HFFc6 (cell line): ENCODE measurements at places on chromosomes 16 and 17.

DNA sequence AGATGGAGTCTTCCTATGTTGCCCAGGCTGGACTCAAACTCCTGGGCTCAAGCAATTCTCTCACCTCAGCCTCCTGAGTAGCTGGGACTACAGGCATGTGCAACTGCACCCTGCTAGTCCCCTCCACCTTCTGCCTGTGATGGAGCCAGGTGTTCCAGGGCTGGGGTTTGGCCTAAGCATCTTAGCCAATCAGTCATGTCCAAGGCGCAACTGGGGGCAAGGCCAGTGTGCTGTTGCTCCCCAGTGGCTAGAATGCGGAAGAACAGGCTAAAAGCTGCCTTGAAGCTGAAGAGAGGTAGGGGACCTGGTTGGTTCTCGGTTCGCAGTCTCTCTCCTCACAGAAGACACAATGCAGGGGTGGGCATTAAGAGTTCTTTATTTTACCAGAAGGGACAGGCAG, 18.6 kb downstream of the FLOT2 start:
- DNase-seq: peak; percentile 30

GRCh38 chr17:68599091-68599490, 2.1 kb downstream of the FAM20A start:
- DNase-seq: peak; percentile 55

- no peak for DNase-seq
These were observed 48.7 kb upstream of the NDRG4 start for GRCh38 chr16:58451265-58451689.

DNA sequence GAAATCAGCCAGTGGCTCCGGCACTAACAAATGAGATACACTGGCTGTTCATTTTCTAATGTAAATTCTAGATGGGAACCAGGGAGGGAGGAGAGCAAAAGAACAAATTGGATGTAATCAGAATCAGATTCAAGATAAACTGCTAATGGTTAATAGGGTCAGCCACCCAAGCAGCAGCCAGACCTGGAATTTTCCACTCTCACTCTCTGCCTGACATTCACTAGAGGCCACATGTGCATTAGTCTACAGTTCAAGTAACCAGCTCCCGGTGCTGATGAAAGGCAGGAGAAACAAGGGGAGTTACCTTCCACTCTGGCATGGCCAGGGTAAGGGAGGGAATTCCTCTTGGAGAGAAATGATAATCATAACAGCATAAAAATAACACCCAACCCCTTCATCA, 597.7 kb downstream of the TOX3 start:
- no peak for DNase-seq

- no peak for DNase-seq
These were observed 27.5 kb downstream of the TMC7 start for GRCh38 chr16:19011169-19011731.

GRCh38 chr17:40312131-40312731, 3.3 kb downstream of the RARA start:
- no peak for DNase-seq

GRCh38 chr17:57747221-57748017, 2.3 kb upstream of the CCDC182 start:
- peak; percentile 41 for DNase-seq

DNA sequence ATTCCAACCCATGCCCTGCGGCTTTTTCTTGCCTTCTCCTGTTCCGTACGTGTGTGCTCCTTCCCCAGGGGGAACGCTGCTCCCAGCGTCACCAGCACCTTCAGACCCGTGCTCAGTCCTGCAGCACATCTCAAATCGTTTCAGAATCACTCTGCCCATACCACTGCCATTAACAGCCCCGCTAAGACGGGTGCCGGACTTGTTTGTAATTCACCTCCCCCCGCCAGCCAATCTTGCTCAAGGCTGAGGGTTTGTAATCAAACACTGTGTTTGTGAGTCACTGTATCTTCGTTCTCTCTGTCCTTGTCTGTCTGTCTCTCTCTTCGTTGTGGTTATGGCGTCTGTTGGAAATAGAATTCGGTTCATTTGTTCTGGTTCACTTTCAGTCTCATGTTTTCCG, 17.3 kb downstream of the CARD14 start:
- DNase-seq: no peak

DNA sequence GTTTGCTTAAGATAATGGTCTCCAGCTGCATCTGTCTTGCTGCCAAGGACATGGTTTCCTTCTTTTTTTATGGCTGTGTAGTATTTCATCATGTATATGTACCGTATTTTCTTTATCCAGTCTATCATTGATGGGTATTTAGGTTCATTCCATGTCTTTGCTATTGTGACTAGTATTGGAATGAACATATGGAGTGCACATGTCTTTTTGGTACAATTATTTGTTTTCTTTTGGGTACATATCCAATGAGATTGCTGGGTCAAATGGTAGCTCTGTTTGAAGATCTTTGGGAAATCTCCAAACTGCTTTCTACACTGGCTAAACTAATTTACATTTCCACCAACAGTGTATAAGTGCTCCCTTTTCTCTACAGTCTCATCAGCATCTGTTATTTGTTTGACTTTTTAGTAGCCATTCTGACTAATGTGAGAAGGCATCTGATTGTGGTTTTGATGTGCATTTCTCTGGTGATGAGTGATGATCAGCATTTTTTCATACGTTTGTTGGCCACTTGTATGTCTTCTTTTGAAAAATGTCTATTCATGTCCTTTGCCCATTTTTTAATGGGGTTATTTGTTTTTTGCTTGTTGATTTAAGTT, 66.2 kb downstream of the TNFRSF13B start:
- DNase-seq: peak; percentile 95

DNA sequence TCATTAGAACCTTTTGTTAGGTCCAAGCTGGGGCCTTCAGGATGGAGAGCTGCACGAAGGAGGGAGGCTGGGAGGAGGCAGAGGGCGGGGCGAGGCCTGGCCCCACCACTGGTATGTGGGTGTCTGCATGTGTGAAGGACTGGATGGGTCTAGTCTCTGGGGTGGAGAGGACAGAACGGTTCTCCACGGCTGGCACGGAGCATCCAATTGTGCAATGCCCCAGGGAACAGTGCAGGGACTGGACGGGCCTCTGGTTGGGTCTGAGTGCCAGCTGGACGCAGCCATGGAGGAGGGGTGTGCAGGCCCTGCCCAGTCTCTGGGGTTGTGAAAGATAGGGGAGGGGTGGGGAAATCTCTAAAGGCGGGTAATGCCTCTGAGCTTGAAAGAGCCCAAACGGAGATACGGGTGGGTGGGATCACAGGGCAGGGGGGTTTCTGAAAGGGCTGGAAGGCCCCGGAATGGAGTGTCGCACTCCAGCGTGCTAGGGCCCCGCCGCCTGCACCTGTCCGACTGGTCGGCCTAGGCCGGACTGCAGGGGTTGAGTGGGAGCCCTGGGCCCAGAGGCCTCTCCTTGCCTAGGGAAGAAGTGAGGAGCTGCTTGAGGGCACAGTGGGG, 1.6 kb downstream of the PPL start:
- DNase-seq: peak; percentile 20

DNA sequence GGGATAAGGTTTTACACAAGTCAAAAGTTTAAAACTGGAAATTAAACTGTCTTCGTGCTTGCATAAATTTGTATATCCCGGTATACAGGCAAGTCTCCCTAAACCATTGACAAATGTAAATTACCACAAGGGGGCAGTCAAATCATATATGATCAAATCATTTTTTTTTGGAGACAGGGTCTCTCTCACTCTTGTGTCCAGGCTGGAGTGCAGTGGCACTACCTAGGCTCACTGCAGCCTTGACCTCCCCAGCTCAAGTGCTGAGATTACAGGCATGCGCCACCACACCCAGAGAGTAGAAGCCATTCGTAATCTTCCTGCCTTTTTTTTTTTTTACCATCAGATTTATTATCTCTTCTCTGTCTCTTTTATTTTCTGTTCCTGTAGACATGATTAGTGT, 18.5 kb downstream of the TOP2A start:
- peak; percentile 29 for DNase-seq

GRCh38 chr16:2331199-2331930, 9.2 kb downstream of the ABCA3 start:
- DNase-seq: no peak

DNA sequence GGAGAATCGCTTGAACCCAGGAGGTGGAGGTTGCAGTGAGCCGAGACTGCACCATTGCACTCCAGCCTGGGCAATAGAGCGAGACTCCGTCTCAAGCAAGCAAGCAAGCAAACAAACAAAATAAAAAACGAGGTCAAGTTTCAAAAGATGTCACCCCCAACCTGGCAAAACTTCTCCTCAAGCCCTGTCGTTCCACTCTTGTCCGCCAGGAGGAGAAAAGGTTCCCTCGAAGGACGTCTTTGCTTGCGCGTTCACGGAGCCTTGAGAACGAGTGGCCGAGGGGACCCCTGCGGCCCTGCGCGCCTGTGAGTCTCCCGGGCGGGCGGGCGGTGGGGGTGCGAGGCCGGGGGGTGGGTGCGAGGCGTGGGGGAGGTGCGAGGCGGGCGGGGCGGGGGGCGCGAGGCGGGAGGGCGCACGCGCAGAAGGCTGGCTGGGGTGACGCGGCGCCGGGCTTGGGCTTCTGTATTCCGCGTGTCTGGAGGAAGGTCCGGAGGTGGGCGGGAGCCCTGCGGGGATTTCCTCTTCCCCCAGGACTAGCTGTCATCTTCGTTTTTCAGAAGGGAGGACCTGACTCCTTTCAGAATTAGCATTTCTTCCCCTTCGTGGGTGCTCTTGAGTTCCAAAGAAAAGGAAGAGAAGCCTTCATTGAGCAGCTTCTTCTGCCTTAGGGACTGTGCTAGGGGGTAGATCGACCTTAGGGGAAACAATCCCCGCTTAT, 3.7 kb downstream of the SLC52A1 start:
- peak; percentile 60 for DNase-seq

DNA sequence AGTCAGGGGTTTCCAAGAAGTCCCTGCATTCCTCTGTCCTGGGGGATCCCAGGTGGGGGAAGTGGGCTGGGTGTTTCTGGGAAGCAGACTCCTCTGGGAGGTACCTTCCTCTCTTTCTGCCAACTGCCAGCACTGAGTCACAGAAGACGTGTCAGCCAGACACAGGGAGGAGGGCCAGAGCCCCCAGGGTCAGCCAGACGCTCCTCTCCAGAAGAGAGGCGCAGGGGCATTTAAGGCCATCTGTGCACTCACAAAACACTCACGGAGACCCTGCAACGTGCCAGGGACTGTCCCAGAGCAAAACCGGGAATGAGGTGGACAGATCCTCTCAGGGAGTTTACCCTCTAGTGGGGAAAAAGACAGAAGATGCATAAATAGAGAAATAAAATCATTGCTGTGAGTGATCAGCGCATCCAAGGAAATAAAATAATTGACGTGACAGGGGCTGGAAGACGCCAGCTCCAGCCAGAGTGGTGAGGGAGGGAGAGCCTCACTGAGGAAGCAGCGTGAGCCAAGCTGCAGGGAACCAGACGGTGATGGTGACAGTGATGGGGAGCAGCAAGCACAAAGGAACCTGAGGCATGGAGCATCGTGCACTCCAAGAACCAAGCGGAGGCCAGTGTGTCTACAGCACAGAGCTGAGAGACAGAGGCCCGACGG, 105.4 kb downstream of the ZNF423 start:
- no peak for DNase-seq

GRCh38 chr17:39461926-39462569, 762 bp downstream of the CDK12 start:
- DNase-seq: peak; percentile 9
